ENCODE measurements at places on chromosomes 11 and 22.
A peak's percentile ranks its signal among the peaks of the same experiment; 100 is the strongest.

GRCh38 chr11:35520376-35520775, 5.0 kb downstream of the PAMR1 start:
- no peak for DNase-seq

DNA sequence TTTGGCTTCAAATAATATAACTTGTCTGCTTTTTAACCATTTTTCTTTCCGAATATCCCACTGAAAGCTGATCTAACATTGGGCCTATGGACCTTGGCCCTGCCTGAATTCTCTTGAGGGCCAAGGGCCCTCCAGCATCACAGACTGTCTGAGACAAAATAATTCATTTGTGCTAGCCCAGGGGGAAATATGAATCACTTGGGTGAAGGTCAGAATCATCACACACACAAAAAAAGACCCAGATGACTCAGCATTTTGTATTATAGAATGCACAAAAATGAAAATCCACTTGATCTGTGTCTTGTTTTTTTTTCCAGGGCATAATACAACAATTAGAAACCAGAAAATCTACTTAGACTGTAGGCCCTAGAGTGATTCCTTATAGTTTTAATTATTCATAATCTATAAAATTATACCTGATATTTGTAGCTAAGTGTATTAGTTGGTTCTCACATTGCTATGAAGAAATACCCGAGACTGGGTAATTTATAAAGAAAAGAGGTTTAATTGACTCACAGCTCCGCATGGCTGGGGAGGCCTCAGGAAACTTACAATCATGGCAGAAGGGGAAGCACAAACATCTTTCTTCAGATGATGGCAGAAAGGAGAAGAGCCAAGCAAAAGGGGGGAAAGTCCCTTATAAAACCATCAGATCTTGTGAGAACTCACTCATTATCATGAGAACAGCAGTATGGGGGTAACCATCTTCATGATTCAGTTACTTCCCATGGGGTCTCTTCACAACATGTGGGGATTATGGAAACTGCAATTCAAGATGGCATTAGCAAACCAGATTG, 15.6 kb upstream of the RDX start:
- DNase-seq: peak; percentile 68

DNA sequence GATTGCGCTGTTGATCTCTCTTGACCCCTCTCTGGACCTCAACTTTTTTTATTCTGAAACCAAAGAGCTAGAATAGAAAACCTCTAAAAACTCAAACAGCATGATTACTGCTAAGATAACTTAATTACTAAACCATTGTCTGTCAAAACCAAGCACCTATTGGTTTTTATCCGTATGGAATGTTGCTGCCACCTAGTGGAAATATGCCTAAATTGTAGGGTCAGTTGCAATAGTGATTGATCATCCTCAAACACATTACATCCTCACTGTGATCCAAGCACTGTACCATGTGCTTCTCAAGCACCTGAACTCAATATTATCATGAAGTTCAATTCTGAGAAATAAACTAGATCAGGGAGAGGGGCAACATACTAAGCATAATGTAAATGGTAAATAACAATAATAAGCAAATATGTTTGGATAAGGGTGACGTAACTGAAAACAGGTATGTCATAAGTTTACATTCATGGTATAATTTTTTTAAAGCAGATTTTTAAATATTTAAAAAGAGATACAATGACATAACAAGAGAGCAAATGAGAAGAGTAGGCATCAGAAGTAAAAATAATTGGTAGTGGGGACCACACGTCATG, 3.8 kb upstream of the OR5A2 start:
- DNase-seq: peak; percentile 58

DNA sequence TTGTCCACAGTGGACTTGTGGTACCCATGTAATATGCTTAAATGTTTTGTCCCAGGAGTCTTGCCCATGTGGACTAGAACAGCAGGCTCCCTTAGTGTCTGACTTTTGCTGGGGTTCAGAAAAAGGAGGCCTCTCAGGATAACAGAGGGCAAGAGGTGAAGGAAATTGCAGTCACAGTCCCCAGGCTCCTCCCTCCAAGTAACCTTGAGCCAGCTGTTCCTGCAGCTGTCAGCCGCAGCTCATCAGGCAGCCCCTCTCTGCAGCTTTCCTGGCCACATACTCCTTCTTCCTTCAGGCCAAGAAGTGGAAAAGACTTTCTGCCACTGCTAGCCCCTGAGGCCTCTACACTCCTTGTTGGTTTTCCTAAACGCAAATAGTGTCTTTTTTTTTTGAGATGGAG, 6.3 kb upstream of the MYO18B start:
- no peak for DNase-seq

- DNase-seq: peak; percentile 33
Observed at GRCh38 chr22:17950651-17951214, 73.6 kb downstream of the MICAL3 start.

DNA sequence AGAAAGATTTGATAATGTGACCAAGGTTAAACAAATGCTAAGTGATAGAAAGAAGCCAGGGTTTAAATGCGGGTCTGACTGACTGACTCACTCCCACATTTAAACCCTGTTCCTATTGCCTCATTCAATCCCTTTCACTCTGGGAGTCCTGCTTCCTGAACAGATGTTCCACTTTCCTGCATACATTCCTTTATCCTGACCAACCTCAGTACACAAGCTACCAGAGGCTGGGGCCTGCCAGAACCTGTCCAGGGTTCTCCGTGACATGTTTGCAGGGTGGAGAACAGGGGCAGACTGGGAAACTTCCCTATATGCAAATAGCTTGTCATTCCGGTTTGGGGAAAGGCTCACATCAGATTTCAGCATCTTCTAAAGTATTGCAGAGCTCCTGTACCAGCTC, 3.0 kb upstream of the ANKK1 start:
- DNase-seq: peak; percentile 91

All from fibroblast of mammary gland (primary cell).